ENCODE measurements at places on chromosomes 3 and 15. TPM values are rescaled to one million over a fixed set of nuclear protein-coding genes. Genes with fewer than 3 reads are reported as not detected.

DNA sequence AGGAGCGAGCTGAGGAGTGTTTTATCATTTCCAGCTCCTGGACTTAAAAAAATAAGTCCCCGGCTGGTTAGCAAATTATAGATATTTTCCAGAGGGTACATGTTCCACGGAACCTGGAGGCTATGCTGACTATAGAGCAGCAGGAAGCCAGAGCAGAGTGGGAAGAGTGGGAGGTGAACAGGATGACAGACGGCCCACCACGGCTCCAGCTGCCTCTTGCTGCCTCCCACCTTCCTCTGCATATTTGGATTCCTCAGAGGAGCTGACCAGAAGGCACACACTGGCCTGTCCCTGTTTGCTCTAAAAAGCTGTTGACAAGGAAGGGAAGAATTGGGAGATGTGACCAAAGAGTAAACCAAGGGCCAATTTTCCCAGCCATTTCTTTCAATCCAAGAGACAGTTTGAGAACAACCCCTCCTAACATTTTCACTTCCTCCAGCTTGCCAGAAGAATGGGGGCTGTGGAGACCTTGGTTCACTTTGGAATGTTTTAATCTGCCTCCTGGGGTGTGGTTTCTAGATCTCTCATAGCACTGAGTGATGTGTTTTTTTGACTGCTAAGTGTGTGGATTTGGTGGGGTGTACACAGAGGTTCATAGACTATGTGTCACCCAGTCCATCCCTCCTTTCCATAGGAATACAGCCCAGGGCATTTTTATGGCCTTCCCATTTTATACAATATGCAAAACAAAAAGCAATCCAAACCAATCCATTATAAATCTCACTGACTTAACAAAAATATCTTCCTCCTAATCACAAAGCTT is 36.8 kb downstream of the HGD start:
- H3K27me3 ChIP-seq: no peaks in the 10 kb centered on the region
- no peaks in the 10 kb centered on the region for H3K36me3 ChIP-seq
- no peaks in the 10 kb centered on the region for H3K4me1 ChIP-seq
- H3K27ac ChIP-seq: no peak overlapping the region
- DNase-seq: no peak

- no peaks in the 10 kb centered on the region for H3K36me3 ChIP-seq
- no peak overlapping the region for H3K27ac ChIP-seq
- DNase-seq: no peak
- H3K4me1 ChIP-seq: no peaks in the 10 kb centered on the region
- no peaks in the 10 kb centered on the region for H3K27me3 ChIP-seq
These were observed 254.6 kb upstream of the RBMS3 start for GRCh38 chr3:29026286-29026685.

GRCh38 chr3:13277196-13277813 is 142.8 kb downstream of the NUP210 start:
- H3K27me3 ChIP-seq: no peaks in the 10 kb centered on the region
- H3K36me3 ChIP-seq: no peaks in the 10 kb centered on the region
- H3K4me3 ChIP-seq: no peak overlapping the region
- no peaks in the 10 kb centered on the region for H3K4me1 ChIP-seq

- DNase-seq: peak; percentile 79
- H3K27ac ChIP-seq: no peak overlapping the region
- H3K4me1 ChIP-seq: no peaks in the 10 kb centered on the region
- H3K4me3 ChIP-seq: no peak overlapping the region
- H3K36me3 ChIP-seq: no peaks in the 10 kb centered on the region
These were observed 9.6 kb upstream of the SST start for GRCh38 chr3:187679638-187680396.

DNA sequence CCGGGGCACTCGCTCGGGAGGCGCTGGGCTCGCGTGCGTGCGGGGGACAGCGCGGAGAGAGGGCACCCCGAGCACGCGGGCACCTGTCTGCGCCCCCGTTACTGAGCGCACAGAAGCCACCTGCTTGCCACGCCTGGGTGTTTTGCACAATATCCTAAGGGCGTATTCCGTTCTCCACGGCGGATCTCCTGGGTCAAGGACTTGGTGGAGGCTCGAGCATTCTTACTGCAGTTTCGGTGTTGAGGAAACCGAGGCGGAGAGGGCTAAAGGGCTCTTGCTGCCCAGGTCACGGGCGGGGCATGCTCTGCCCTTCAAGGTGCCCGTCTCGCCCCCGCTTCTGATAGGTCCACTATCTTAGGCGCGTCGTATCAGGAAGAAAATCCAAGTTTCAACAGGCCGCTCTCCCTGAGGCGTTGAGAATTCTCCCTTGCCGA is 526 bp downstream of the GPD1L start:
- DNase-seq: peak; percentile 78
- peak overlapping the region; percentile 58 for H3K4me3 ChIP-seq
- no peaks in the 10 kb centered on the region for H3K36me3 ChIP-seq
- peak overlapping the region; percentile 75 for H3K27ac ChIP-seq
- H3K27me3 ChIP-seq: no peaks in the 10 kb centered on the region

- H3K27ac ChIP-seq: no peak overlapping the region
- no peaks in the 10 kb centered on the region for H3K4me1 ChIP-seq
- no peaks in the 10 kb centered on the region for H3K27me3 ChIP-seq
- no peak for DNase-seq
- H3K4me3 ChIP-seq: no peak overlapping the region
These were observed 21.2 kb downstream of the GCSAM start for GRCh38 chr3:112111785-112112402.

DNA sequence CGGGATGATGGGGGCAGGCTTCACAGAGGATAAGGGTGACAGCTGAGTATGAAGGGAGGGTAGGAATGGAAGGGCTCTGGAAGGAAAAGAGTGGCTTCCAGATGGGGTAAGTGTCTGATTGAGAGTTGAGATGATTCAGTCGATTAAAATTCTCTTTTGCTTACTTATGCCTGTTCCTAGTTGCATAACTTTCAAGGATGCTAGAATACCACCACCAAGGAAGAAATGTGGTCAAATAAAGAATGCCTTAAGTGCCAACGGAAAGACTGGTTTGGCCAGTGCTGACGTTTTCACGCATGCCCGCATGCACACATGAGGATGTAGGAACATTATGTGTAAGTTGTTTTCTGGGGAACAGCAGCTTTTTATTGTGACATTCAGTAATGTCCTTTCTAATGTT is 263.4 kb upstream of the WNT5A start:
- DNase-seq: no peak
- H3K4me1 ChIP-seq: no peaks in the 10 kb centered on the region
- H3K4me3 ChIP-seq: no peak overlapping the region

GRCh38 chr3:178381555-178381954 is 154.7 kb upstream of the KCNMB2 start:
- H3K27ac ChIP-seq: no peak overlapping the region
- no peak for DNase-seq
- H3K4me1 ChIP-seq: peaks cover 8% of the 10 kb centered on the region
- H3K36me3 ChIP-seq: no peaks in the 10 kb centered on the region

- H3K36me3 ChIP-seq: no peaks in the 10 kb centered on the region
- H3K27me3 ChIP-seq: no peaks in the 10 kb centered on the region
- H3K4me1 ChIP-seq: no peaks in the 10 kb centered on the region
- no peak for DNase-seq
- H3K27ac ChIP-seq: no peak overlapping the region
- no peak overlapping the region for H3K4me3 ChIP-seq
These were observed 631.7 kb upstream of the CCDC54 start for GRCh38 chr3:106745344-106746168.

DNA sequence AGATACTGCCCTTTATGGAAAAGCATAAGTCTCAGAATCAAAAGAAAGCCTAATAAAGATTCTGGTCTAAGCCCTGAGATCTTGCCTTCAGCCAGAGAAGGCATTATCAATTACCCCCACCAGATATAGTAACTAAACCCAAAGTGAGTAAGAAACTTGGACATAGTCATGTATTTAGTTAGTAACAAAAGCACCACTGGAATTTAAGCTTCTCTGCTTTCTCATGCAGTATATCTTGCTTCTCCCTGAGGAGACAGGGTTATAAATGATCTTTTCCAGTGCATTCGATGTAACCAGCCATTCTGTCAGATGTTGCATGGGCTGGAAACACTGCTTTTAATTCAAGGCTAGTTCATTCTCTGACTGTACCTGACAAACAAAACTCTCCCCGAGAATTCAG is 946.7 kb downstream of the NAALADL2 start:
- no peak for DNase-seq
- no peaks in the 10 kb centered on the region for H3K36me3 ChIP-seq
- H3K27ac ChIP-seq: no peak overlapping the region
- H3K27me3 ChIP-seq: no peaks in the 10 kb centered on the region
- no peak overlapping the region for H3K4me3 ChIP-seq

DNA sequence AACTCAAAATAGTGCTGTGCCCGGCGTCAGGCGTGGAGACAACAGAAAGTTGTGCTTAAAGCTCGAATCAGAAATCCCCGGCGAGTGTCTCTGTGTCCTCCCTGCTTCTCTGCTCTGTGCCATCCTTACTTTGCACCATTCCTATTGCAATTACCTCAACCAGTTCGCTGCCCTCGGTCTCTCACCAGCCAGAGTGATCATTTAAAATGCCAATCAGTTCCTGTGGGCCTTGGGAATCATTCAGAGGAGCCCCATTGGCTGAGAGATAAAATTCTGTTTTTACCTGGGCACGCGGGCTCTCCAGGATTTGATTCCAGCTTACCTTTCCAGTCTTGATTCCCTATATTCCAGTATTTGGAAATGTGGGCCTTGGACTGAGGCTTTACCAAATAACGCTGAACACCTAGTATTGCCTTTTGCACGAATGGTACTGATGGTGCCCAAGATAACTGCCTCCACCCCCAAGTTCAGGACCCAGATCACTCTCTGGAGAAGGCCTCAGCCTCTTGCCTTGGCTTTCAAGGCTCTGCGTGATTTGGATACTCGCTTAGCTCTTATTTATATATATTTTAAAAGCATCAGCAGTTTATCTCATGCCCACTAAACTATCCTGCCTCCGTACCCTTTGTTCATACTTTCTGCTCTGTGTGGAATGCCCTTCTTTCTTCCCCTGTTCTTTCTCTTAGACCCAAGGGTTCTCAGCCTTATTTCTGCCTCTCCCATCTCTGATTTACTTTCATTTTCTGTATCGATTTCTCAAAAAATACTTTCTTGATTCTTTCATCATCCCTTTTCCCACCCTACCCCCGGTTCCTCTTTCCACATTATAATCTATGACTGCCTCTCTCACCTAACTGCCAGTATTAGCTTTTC is 863 bp downstream of the PSMA4 start:
- DNase-seq: no peak
- H3K27me3 ChIP-seq: no peaks in the 10 kb centered on the region
- peaks cover 4% of the 10 kb centered on the region for H3K36me3 ChIP-seq
- no peaks in the 10 kb centered on the region for H3K4me1 ChIP-seq

- H3K27me3 ChIP-seq: no peaks in the 10 kb centered on the region
- H3K4me3 ChIP-seq: no peak overlapping the region
- no peak overlapping the region for H3K27ac ChIP-seq
- no peaks in the 10 kb centered on the region for H3K36me3 ChIP-seq
These were observed 112.9 kb downstream of the CNTN4 start for GRCh38 chr3:2211568-2211967.

DNA sequence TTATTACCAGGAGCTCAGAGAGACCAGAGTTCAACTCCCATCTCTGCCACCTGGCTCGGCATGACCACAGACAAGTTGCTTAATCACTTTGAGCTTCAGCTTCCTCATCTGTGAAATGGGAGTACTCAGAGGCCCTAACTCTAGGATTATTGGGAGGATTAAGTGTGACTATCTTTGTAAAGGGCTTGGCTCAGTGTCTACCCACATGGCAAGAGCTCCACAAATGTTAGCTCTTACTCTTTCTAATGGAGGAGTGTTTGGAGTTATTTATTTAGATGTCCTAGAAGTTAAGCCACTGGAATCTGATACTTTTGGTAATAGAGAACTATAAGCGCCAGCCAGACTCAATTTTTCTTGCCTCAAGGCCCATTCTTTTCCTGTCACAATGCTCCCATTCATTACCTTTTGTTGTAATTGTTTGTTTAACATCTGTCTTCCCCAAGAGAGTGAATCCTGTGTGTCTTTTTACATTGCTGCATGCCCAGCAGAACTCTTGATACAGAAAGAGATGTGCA is 12.3 kb upstream of the LMCD1 start:
- no peak for DNase-seq
- H3K4me3 ChIP-seq: no peak overlapping the region
- peak overlapping the region; percentile 95 for H3K27ac ChIP-seq
- peaks cover 7% of the 10 kb centered on the region for H3K4me1 ChIP-seq

CHRM5 gene
- total RNA-seq: not detected

TRA2B gene
- 104 TPM for total RNA-seq

TMEM212 gene
- total RNA-seq: not detected

EPHB1 gene
- 3.6 TPM for total RNA-seq

CNBP gene
- total RNA-seq: 287 TPM

ATP13A5 gene
- total RNA-seq: not detected

ONECUT1 gene
- not detected for total RNA-seq

CCRL2 gene
- total RNA-seq: 5.1 TPM

CGNL1 gene
- total RNA-seq: 19.4 TPM

FES gene
- 68.3 TPM for total RNA-seq

PLA2G4D gene
- not detected for total RNA-seq

EIF2A gene
- 82.7 TPM for total RNA-seq

ECE2 gene
- total RNA-seq: not detected

NAALADL2 gene
- total RNA-seq: 19.0 TPM

PARP3 gene
- total RNA-seq: 11.6 TPM

CPEB1 gene
- 1.1 TPM for total RNA-seq

Data from aorta (tissue), 5 donors.